Sciatic nerve (tissue), 2 donors: ENCODE measurements at places on chromosomes 12 and 14. TPM values are rescaled to one million over a fixed set of nuclear protein-coding genes. Genes with fewer than 3 reads are reported as not detected.

The IAPP gene
- total RNA-seq, result not detected

The NR1H4 gene
- 0.13 TPM for total RNA-seq

- DNase-seq, result no peak
Observed at GRCh38 chr12:4157122-4157521, 116.4 kb upstream of the CCND2 start.

- no peak for DNase-seq
Observed at GRCh38 chr14:89454996-89455395, 38.0 kb upstream of the FOXN3 start.

GRCh38 chr12:93302331-93303229 lies 75.1 kb upstream of the NUDT4 start:
- DNase-seq, result no peak

DNA sequence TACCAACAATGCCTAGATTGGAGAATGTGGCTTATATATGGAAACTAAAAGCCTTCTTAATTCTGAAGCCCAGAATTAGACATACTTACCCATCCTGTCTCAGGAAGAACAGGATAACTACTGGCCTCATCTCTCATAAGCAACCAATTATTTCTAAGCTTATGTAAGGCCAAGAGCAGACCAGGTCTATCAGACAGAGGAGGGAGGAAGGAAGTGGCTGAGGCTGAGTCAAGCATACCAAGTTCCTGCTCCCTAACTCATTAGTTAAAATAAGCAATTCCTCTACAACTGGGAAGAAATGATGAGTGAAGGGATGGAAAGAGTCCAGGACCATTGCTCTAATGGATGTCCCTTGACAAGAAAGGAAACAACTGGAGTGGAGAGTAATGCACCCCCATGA lies 27.0 kb upstream of the INSM2 start:
- DNase-seq, result no peak

DNA sequence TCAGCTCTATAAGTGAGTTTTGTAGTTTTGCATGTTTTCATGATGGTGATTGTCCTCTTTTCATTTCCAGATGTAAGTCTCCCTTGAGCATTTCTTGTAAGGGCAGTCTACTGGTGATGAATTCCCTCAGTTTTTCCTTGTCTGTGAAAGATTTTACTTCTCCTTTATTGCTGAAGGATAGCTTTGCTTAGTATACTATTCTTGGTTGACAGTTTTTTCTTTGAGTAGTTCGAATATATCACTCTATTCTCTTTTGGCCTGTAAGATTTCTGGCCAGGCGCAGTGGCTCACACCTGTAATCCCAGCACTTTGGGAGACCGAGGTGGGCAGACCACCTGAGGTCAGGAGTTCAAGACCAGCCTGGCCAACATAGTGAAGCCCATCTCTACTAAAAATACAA lies 23.6 kb downstream of the SIX4 start:
- no peak for DNase-seq

DNA sequence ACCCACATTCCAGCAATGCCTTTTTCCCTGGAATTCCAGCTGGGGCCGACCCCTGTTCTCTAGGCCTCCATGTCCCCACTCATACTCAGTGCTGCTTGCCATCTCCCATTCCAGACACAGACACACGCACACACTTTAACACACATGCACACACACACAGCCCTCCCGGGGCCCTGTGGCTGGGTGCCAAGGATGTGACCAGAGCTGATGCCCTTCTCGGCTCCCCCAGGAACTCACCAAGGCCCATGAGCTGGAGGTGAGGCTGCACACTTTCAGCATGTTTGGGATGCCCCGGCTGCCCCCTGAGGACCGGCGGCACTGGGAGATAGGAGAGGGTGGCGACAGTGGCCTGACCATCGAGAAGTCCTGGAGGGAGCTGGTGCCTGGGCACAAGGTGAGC lies 4.3 kb downstream of the PLEKHG6 start:
- no peak for DNase-seq

- DNase-seq, result no peak
Observed at GRCh38 chr12:3000548-3001275, 41.5 kb downstream of the TEAD4 start.

DNA sequence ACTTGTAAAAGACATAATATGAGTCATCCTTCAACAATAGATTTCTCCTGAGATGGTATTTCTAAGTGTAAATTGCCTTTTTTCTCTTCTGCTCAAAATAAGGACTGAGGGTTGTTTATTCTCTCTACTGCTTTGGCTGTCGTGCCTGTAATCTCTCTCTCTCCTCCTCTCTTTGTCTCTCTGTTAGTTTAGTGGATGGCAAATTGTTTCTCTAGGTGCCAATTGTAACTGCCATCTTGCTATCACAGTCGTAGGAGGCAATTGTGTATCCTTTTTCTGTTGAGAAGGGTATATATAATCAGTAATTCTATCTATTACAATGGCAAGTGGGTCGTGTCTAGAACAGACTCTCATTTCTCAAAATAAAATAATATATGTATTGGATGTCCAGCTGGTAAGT lies 545.0 kb upstream of the FBXO33 start:
- no peak for DNase-seq

DNA sequence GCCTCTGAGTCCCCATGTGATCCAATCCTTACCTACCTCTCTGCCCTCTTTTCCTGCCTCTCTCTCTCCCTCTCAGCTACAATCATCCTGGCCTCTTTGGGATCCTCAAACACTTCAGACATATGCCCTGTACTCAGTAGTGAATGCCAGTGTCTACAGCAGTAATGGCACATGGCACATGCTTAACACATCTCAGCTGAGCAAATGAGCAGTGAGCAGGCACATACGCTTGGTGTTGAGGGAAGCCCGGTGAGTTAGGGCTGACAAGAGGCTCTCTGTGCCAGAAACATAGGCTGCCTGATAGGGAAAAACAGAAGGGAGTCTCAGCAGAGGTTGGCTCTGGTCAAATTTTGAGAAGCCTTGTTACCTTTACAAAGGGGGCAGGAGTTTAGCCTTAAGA lies 409.1 kb downstream of the TMEM132D start:
- no peak for DNase-seq
